ENCODE measurements at places on chromosomes 12 and 14.

- DNase-seq: no peak
Observed at GRCh38 chr12:16581416-16581815, 24.5 kb downstream of the LMO3 start.

GRCh38 chr12:107328442-107329133 is 235.2 kb upstream of the CRY1 start:
- DNase-seq: no peak

DNA sequence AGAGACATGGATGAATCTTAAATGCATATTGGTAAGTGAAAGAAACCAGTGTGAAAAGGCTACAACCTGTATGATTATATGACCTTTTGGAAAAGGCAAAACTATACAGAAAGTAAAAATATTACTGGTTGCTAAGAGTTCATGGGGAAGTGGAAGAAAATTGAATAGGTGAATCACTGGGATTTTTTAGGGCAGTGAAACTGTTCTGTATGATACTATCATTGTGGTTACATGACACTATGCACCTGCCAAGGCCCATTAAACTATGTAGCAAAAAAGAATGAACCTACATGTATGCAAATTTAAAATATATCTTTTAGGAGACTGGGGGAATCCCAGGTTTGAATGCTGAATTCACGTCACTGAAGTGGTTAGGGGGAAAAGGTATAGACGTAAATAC is 12.6 kb upstream of the OR8S1 start:
- DNase-seq: no peak

DNA sequence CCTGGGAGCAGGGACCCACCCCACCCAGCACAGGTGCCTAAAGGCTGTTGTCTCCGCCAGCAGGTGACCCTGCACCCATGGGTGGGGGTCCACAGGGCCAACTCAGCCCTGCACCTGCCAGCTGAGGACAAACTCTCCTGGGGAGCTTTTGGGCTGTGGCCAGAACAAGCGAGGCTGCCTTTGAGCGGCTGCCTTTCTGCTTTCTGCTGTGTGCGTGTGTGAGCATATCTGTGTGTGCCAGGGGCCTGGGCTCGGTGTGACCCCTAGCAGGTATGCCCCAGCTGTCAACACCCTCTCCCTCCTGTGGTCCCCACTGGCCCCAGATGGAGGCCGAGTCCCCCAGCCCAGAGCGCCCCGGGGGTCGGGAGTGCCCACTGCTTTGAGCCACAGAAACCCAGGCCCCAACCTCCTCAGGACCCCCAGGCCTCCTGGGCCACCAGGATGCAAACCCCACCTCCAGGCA is 25.9 kb upstream of the GPR132 start:
- DNase-seq: no peak

GRCh38 chr12:39499296-39499695 is 56.4 kb upstream of the KIF21A start:
- DNase-seq: no peak

DNA sequence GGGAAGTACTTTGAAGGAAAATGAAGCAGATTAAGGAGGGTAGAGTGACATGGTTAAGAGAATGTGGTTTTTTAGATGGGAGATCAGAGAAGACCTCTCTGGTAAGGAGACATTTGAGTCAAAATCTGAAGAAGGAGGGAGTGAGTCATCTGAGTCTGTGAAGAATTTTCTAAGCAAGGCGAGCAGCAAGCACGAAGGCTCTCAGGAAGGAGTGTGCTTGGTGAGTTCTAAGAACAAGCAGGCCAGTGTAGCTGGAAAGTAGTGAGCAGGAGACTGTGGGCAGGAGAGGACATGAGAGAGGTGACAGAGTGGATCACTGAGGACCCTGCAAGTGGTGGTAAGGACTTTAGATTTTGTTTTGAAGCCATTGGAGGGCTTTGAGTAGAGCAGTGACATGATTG is 76.3 kb upstream of the FUT8 start:
- DNase-seq: no peak

DNA sequence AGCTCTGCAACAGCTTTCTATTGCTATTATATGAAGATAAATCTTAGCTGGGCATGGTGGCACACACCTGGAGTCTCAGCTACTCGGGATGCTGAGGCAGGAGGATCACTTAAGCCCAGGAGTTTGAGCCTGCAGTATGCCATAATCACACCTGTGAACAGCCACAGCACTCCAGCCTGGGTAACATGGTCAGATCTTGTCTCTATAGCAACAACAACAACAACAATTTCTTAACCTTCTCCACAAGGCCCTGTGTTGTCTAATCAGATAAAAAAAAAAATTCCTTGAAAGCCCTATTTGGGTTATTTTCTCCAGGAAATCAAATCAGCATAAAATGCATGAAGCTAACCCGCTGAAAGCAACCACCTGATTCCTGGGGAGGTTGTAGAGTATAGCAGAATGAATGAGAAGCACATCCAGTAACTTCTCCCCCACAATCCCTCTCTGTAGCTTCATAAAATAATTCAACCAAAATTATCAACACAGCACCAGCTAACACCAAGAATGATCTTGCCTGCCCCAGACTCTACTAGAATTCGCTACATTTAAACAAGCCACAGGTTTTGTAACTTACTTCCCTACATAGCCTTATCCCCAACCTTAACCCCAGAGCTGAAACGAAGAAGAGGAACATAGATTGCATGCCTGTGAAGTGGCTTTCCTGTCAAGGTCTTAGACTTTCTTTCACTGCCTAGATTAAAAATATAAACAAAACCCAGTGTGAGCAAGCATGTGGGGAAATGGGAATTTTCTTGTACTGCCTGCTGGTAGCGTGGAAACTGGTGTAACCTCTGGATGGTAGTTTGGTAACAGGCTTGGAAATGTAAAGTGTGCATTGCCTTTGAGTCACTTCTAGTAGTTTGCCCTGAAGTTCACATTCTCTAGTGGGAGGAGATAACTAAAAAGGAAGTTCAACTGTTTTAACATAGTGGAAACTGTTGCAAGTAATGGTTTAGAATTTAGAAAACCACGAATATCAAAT is 6.0 kb upstream of the STK38L start:
- DNase-seq: no peak

DNA sequence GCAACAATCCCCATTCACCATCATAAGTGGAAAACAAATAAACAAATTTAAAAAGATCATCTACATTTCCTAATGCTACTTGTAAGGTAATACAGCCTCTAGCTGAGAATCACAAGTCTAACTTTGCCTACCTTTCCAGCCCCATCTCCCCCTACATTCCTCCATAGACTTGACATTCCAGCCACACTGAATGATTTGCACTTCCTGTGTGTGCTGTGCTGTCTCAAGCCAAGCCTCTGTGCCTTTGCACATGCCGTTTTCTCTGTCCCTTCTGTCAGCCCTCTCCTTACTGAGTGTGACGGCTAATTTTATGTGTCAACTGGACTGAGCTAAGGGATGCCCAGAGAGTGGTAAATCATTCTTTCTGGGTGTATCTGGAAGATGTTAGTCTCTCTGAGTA is 82.4 kb upstream of the MBIP start:
- no peak for DNase-seq

DNA sequence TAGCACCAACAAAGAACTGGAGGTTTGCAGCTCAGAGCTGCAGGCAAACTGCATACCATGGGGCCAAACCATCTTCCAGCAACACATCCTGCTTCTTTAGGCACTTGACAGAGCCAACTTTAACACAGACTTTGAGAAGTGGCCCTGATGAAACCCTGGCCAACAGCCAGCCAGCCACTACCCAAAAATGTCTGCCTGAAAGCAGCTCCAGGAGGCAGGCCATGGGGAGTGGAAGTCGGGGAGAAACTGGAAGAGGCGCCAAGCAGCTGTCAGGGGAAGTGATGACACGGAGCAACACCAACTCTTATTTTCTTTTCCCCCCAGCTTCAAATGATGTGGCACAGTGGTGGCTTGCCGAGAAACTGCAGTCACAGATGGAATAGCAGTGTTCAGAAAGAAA is 110.9 kb upstream of the PLXNC1 start:
- DNase-seq: no peak

- DNase-seq: no peak
Observed at GRCh38 chr12:124938587-124938986, 24.1 kb upstream of the UBC start.

DNA sequence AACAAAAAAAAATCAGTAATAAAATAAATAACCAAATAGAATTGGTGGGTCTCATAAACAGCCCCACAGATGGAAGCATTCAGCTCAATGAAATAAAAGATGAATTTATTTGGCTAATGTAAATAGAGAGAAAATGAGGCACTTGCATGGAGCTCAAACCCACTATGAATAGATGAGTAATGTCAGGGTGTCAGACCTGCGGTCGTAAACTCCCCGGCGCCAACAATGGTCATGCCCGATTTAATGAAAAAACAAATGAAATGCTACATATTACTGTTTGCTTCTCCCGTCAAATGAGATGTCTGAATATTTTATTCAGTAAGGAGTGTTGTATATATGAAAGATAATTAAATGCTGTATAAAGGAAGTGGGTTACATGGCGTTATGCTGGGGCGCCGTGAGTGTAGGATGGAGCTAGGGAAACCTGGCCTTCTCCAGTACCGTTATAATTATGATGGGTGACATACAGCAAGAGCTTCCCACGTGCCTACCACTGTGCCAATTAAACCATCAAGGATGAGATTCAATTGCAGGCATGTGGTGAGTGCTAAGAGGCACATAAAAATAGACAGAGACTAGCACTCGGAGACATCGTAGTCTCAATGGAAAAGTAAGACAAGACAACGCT is 648.1 kb downstream of the BCL11B start:
- DNase-seq: no peak

GRCh38 chr12:69274861-69275260 is 35.5 kb downstream of the CPSF6 start:
- DNase-seq: no peak

DNA sequence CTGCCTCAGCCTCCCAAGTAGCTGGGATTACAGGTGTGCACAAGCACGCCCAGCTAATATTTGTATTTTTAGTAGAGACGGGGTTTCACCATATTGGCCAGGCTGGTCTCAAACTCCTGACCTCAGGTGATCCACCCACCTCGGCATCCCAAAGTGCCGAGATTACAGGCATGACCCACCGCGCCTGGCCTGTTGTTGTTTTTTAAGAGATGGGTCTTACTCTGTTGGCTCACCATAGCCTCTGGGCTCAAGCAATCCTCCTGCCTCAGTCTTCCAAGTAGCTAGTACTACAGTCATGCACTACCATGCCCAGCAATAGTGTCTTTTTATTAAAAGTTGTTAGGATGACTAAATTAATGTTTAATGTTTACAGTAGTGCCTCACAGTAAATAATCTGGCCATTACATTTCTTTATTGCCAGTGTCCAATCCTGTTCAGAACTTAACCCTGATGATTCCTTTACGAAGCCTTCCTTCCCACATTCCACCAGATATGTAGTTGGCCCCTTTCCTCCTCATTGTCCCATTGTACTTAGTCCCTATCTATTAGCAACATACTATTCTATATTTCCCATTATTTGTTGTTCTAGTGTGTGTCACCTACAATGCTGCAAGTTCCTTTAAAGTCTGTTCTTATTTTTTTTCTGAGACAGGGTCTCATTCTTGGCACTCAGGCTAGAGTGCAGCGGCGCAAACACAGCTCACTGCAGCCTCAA is 8.8 kb upstream of the SMARCC2 start:
- DNase-seq: no peak

DNA sequence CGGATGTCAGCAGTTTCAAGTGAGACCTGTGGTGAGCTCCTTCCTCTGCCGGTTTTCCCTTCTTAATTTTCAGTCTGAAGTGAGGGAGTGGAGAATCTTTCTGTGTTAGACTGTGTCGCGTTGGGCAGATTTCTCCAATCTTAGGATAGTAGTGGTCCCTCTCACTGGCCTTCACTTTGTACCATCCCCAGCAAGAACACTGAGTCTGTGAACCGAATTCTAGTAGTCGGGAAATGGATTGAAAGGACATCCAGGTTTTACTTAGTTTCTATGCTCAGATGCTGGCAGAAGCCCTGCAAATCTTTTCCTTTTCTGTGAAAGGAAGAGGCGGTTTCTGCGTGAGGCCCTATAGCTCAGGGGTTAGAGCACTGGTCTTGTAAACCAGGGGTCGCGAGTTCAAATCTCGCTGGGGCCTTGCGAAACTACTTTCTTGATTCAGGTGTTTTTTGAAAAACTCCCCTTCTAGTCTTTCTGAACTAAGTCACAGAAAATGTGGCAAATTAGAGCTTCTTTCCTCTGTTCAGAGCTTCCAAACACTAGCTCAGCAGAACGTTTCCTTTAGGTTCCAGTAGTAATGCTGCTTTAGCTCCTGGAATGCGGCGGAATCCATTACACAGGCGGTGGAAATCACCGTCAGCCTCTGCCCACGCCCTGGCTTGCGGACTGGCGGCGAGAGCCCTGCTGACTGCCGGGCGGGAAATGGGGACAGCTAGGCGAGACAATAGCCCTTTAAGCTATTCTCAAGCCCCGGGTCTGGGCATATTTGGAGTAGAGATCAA is 2.8 kb upstream of the RNASE4 start:
- DNase-seq: peak; percentile 93

GRCh38 chr12:79706156-79706555 is 15.4 kb upstream of the PAWR start:
- no peak for DNase-seq

- DNase-seq: no peak
Observed at GRCh38 chr14:60349663-60350365, 100.8 kb downstream of the PPM1A start.
